ENCODE measurements at places on chromosomes 3 and 15.

DNA sequence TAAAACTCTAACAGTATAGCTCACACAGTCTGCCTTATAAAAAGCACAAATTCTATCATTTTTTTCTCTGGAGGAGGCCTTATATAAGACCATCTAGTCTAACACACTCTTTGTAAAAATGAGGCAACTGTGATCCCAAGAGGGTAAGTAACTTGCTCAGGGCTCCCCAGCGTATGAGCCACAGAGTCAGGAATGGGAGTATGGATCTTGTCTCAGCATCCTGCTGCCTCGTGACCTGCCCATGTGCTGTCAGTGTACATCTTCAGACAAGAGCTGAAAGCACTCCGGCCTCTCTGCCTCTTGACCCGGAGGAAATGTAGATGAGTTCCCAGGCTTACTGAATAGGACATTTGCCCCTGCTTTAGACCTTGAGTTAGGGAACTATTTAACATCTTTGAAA is 28.4 kb upstream of the MEF2A start:
- no peak for DNase-seq

DNA sequence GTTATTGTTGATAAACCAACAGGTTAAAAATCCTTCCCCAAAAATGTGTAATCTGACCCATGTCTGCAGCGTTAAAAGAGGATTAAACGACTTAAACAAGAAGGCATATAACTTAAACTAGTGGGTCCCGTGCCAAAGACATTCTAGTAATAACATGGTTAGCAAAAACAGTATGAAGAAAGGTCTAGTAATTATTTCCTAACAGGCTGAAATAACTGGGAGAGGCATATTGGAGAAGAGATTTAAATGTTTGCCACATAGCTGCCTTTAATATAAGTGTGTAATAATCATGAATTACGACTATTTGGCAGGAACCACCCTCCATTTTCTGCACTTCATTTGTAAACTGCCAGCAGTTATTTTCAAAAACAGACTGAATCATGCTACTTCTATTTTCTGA is 67.7 kb upstream of the CSPG5 start:
- DNase-seq = no peak

- DNase-seq = no peak
Measured at GRCh38 chr3:128349963-128350599, 116.6 kb downstream of the DNAJB8 start.

GRCh38 chr3:48990636-48991469 is 812 bp downstream of the P4HTM start:
- DNase-seq = no peak

- no peak for DNase-seq
Measured at GRCh38 chr3:98563661-98564281, 29.6 kb downstream of the CPOX start.

GRCh38 chr3:196023947-196024346 is 57.9 kb downstream of the TFRC start:
- DNase-seq = no peak

DNA sequence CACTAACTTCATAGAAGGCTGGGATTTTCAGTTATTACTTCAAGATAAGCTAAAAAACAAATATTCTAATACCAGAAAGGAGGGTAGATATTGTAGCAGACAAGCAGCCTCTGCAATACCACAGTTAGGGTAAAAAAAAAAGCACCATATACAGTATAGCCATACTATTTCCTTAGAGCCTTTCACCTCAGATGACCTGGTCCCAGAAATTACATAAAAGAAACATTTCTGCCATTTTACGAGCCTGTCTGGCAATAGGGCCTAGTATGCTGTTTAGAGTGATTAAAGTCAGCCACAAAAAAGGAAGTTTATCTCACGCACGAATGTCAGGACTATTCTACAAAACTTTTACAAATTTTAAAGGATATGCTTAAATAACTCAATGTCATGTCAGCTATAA is 1016.6 kb downstream of the PLOD2 start:
- DNase-seq = no peak

- DNase-seq = no peak
Measured at GRCh38 chr3:29267226-29267625, 13.6 kb upstream of the RBMS3 start.

DNA sequence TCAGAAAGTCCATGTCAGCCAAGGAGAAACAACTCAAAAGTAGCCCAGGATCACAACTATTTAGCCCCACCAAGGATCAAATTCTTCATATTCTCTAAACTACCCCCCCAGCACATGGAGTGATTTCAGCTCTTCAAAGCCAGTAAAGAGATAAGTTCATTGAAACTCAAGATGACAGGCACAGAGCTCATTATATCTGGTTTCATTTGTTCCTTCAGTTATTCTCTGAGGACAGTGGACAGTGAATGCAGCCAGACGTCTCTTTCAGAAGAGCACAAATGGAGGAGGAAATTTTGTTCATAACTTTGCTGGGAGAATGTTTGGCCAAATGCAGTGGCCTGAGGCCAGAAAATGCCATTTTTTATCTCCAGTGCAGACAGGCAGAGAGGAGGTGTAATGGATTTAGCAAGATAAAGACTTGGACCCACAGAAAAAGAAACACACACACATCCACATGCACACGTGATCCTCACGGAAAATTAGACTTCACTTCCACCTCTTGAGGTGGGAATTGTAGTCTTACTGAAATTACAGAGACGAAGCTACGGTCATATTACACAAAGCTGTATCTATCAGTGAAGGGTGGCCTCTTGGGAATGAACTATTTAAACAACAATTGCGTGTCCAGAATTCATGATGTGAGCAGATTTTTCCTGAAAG is 64.6 kb downstream of the HES1 start:
- DNase-seq = no peak

DNA sequence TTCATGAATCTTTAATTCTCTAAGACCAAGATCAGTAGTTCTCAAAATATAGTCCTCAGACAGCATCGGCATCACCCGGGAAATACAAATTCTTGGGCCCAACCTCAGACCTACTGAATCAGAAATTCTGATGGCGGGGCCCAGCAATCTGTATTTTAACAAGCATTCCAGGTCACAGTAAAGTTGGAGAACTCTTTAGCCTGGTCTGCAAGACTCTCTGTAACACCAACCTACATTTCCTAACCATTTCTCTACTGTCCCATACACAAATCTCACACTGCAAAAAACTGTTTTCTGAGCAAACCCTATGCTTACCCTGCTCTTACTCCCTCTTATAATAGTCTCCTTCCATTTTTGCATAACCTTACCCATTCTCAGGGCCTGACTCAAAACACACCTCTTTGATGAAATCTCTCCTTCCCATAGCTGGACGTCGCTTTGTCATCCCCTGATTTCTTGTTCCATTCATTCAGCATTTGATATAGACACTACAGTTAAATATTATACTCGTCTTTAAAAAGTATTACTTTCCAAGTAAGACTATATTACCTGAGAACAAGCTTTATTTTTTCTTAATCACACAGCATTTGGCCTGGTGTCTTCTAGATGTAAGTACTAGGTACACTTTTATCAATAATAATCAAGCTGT is 83.3 kb upstream of the MYO5C start:
- no peak for DNase-seq

- no peak for DNase-seq
Measured at GRCh38 chr3:160398820-160399124, 253 bp downstream of the IFT80 start.

DNA sequence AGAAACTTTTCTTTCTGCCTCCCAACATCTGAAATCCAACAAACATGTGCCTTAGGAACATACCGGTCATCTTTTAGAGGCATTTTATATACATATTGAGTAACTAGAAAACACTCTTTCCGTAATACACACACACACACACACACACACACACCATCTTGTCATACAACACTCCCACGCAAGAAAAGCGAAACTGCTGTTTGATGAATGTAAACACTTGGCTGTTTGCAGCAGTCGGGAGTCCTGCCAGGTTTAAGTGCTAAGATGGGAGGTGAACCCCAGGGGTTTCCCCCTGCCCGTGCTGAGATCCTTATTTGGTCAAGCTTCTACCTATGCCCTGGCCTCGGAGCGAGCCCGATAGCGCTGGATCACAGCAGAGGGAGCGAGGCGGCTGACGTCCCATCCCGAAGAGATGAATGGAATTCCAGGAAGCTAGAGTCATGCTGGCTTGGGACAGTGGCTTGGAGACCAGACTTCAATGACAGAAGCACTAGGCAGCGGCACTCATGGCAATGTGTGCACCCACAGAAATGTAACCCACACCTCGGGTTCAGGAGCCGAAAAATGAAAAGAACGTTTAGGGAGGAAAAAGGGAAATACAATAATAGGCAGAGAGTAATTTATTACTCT is 1.3 kb upstream of the THBS1 start:
- DNase-seq = no peak

- no peak for DNase-seq
Measured at GRCh38 chr15:74790080-74790916, 8.4 kb downstream of the CSK start.

GRCh38 chr15:77001351-77001750 is 6.4 kb downstream of the PSTPIP1 start:
- no peak for DNase-seq

DNA sequence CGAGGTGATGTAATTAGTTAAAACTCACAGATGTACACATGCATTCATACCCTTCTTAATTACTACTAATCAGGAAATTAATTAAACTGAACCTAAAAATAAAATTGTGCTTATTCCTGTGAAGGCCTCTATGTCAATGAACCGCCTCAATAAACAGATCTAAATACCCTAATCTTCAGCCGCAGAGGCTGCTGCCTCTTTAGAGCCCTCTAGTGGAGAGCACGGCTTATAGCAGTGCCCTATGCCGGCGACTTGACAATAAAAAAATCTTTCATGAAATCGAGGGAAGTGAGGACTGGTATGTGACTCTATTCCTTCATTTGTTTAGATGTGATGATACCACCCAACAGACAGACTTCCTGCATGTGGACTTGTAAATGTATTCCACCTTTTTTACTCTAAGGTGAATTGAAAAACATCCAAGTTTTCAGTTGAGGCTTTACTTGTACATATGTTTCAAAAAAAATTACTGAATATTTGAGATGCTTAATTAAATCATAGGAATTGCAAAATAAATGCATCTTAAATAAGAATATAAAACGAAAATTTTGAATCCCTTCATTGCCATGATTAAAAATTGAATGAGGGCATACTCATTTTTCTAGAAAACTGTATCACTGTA is 8.3 kb upstream of the EPHA3 start:
- no peak for DNase-seq

GRCh38 chr3:124860599-124860998 is 26.6 kb downstream of the ITGB5 start:
- DNase-seq = no peak

DNA sequence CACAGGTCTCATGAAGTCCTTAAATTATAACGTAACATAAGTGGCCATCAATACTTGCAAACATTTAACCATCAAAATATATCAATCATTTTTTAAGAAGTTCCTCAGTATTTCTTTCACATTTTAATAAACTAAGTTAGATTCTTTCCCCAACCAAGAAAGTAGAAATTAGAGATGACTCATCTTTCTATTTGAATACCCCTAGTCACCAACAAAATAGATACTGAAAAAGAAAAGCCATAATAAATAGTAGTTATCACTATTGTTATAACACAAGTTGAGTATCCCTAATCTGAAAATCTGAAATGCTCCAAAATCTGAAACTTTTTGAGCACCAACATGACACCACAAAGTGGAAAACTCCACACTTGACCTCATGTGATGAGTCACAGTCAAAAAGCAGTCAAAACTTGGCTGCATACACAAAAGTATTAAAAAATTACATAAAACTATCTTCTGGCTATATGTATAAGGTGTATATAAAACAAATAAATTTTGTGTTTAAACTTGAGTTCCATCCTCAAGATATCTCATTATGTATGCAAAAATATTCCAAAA is 3.7 kb downstream of the SHQ1 start:
- DNase-seq = no peak

DNA sequence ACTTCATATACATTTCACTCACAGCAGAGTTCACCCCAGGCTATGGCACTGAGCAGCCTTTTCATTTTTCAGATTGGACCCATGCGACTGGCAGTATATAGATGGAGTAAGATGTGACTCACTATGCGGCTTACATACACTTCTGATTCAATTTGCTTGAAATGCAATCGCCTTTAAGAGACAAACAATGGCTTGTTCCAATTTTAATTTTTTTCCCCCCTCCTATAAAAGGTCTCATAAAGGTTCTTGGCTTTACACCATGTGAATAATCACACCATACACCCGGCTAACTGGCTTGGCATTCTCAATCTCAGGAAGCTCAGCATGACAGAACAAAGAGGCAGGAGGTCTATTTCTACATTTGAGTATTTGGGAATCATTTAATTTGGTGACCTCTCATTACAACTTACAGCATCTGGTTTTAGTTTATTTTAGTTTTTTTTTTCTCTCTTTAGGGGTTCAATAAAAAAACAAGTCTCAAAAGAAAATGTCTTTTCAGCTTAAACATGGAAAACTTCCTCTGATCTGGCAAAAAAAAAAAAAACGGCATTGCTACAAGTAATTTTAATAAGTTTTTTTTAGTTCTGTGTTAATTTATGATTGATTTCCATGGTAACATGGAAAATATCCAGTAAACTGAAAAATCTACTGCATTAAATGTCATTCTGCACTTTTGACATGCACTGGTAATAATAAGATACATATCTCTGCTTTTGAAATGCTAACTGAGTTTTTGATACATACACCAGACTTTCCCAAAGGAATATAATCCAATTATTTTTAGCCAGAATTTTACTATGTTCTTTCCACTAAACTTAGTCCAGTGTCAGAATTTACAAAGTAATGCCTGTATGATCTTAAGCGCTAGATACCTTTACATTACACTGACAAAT is 38.8 kb downstream of the GADL1 start:
- DNase-seq = no peak

GRCh38 chr3:99895703-99896441 is 78.2 kb downstream of the CMSS1 start:
- DNase-seq = no peak

DNA sequence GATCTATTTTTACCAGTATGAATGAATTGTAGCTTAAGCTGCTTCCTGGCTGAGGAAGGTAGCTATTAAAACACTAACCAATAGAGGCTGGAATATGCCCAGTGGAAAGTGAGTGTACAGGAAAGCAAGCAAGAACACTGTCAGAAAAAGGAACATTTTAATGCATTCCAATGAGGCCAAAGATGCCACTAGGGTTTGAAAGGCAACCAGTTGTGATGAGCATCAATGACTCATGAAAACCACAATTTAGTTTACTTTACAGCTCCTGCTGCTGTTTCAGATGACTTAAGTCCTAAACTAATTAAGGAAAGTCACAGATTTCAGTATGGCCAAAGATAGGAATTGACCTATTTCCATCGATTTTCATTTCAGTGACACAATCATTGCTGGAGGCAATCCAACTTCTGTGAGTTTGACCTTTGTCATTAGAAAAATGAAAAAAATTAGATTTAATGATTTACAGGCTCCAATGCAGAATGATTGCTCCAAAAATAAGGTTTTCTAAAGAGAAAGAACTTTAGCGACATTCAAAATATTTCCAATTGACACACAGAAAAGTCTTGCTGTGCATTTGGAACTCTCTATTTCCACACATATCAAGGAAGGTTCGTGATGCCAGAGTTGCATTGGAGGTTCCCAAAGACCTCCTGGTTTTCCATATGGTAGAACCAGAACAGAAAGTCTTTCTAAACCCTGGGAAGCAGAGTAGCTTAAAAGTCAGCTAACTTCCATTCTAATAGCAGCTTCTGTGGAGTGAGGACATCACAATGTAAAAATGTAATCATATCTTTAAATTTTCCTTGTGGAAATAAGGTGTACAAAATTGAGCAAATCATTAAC is 103.0 kb downstream of the SUCNR1 start:
- DNase-seq = no peak

GRCh38 chr15:36880224-36880912 is 220.0 kb downstream of the MEIS2 start:
- DNase-seq = no peak
